GM06990 (cell line): ENCODE measurements at places on chromosomes 3 and 15.

- DNase-seq, result no peak
These were observed 626.5 kb upstream of the DPPA4 start for GRCh38 chr3:109963831-109964230.

DNA sequence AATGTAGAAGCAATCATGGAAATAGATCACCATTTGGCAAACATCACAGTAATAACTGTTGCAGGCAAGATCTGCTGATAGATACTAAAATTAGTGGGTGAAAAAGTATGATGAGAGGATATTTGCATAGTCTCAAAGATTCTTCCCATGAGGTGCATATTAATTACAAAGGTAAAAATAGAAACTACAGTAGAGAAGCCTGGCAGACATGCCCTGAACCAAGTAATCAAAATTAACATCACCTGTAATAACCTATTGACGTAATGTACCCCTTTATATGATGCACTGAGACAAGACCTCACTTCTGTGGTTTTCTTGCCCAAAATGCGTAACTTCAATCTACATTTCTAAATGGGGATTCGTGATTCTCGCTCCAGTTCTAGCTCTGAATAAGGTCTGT is 14.4 kb downstream of the POMGNT2 start:
- DNase-seq, result no peak

- DNase-seq, result no peak
These were observed 395 bp downstream of the ZFAND6 start for GRCh38 chr15:80059786-80060355.

GRCh38 chr3:118973050-118973449 is 61.6 kb downstream of the IGSF11 start:
- no peak for DNase-seq

- DNase-seq, result peak; percentile 39
These were observed 105.7 kb downstream of the MBNL1 start for GRCh38 chr3:152374262-152374990.

GRCh38 chr15:28026221-28026620 is 72.9 kb downstream of the OCA2 start:
- DNase-seq, result no peak

GRCh38 chr3:113575206-113575605 is 42.9 kb downstream of the SIDT1 start:
- no peak for DNase-seq

- no peak for DNase-seq
These were observed 25.0 kb downstream of the KIF7 start for GRCh38 chr15:89630260-89630659.

GRCh38 chr3:81279481-81280379 is 481.7 kb downstream of the GBE1 start:
- no peak for DNase-seq

GRCh38 chr3:66066963-66067617 is 28.4 kb upstream of the MAGI1 start:
- no peak for DNase-seq

GRCh38 chr3:54146506-54147239 is 24.3 kb downstream of the CACNA2D3 start:
- DNase-seq, result peak; percentile 17

DNA sequence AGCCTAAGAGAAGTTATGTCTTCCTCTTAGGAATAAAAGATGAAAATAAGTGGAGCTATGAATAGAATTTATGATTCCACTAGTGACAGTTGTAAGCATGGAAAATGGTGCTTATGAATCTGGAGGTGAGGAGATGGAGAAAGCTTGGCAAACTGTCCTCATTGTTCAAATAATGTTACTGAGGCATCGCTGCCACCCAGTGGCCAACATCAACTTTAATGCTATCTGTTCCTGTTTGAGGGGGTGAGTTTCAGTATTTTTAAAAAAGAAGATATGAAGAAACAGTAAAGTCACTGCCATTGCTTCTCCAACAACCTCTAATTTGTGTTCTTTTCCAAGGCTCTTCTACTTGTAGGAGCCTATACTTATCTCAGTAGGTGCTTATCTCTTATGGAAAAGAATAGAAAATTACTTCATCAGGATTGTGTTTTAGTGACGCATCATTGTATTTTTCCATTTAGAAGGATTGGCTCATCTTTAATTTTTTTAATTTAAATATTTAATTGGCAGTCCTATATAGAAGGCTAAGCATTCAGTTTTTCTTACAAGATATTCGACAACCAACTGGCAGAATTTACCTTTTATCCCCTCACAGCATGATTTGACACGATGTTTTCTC is 260.4 kb upstream of the P2RY1 start:
- no peak for DNase-seq

DNA sequence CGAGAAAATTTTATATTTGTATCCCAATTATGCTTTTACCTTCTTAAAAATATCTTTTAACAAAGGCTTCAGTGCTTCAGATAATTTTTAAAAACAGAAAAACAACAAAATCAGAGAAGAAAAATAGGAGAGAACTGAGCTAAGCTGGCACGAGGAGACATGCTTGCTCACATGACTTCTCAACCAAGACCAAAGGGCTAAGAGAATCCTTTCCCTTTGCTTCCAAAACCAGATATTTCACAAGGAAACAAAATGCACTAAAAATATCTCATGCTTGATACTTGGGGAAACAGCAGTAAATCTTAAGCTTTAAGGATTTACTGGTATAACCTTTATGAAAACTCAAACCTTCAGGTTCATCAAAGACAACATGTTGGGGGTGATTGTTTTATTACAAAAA is 58.4 kb downstream of the CAPN7 start:
- DNase-seq, result no peak

DNA sequence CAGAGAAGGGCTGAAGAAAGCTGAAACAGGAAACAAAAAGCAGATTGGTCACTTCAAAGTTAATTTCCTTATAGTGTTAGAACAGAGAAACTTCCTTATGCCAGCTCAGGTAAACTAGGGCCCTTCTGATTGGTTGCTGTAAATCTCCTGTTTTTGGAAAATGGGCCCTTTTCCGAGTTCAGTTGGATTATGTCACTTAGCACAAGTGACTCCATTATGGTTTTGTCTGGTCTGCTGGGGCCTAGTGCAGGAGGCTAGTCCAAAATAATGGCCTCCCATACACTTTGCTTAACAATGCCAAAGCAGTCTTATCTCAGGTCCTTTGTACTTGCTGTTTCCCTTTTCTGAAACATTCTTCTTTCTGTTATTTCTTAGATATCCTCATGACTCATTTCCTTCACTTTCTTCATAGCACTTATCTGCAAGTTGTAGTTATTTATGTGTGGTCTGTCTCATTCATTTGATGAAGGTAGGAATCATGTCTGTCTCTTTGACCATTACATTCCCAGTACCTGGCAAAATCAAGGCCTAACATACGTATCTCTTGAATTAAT is 7.7 kb upstream of the DCP1A start:
- no peak for DNase-seq

GRCh38 chr15:81336568-81336967 is 12.6 kb upstream of the STARD5 start:
- no peak for DNase-seq

- DNase-seq, result no peak
These were observed 91.6 kb upstream of the LIPC start for GRCh38 chr15:58340176-58340575.

DNA sequence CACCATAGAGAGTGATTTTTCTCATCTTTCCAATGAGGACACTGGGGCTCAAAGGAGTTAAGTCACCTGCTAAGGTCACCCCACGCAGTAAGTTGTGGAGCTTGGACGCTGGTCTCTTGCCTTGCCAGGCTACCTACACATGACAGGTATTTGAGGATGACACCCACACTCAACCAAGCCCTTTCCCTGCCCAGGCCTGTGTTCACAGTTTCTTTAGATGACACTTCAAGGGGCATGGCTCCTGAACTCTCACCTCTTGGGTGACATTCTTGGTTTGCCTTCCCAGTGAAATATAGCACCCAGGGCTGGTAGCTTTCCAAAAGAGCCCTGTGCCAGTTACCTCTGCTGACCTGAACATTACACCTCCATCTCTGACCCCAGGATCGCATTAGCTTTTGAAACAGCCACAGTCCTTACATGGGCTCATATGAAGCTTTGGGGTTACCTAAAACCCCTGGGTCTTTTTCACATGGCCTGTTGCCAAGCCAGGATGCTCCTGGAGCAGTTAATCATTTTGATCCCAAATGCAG is 148.0 kb downstream of the RPLP1 start:
- DNase-seq, result no peak

DNA sequence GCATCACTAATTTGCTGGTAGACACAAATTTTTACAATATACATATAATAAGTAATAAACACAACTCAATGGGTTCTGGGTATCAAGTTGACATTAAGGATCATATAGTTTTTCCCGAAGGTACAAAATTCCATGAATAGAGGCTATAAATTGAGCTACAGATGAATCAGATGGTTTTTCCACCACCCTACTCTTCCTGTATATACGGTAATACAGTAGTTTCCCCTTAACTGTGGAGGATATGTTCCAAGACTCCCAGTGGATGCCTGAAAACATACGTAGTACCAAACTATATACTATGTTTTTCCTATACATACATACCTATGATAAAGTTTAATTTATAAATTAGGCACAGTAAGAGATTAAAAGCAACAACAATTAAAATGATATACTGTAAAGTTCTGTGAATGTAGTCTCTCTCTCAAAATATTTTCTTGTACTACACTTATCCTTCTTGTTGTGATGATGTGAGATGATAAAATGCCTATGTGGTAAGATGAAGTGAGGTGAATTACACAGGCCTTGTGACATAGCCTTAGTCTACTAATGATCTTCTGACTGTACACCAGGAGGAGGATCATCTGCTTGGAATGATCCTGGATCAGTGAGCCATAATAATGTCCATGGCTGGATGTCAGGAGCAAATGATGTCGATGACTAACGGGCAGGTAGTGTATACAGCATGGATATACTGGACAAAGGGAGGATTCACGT is 116.7 kb downstream of the NR1I2 start:
- DNase-seq, result no peak

- DNase-seq, result no peak
These were observed 730.2 kb downstream of the TUSC7 start for GRCh38 chr3:117439812-117440211.

- DNase-seq, result no peak
These were observed 104.8 kb downstream of the FBLN2 start for GRCh38 chr3:13653631-13654279.

DNA sequence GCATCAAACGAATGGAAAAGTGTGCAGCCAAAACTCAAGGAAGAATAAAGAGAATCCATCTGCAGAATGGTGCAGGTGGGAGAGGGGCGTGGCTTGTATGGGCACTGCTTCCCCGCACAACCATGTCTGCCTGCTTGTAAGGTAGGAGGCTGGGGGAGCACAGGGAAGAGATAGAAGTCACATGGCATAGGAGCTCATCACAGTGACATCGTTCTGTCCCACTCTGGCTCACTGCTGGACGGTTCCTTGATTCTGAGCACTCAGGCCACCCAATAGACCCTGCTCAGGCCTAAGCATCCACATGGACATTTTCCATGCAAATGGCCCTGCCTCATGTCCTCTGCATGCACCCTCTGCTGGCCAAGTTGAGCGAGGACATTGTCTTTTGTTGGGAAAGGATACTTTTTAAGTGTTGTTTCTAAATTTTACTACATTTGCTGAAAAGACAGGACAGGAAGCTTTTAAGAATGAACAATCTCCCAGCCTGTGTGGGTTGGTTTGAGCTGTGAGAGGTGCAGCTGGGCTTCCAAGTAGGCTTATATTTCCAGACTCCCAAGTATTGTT is 3.1 kb downstream of the MYLK start:
- DNase-seq, result no peak

- DNase-seq, result no peak
These were observed 26.2 kb downstream of the ZBED2 start for GRCh38 chr3:111568911-111569310.

- DNase-seq, result no peak
These were observed 120.0 kb upstream of the CTDSPL start for GRCh38 chr3:37741644-37742043.

- peak; percentile 64 for DNase-seq
These were observed 265.9 kb downstream of the SHQ1 start for GRCh38 chr3:72582211-72582878.

GRCh38 chr3:24060055-24060454 is 115.0 kb downstream of the NR1D2 start:
- DNase-seq, result no peak

DNA sequence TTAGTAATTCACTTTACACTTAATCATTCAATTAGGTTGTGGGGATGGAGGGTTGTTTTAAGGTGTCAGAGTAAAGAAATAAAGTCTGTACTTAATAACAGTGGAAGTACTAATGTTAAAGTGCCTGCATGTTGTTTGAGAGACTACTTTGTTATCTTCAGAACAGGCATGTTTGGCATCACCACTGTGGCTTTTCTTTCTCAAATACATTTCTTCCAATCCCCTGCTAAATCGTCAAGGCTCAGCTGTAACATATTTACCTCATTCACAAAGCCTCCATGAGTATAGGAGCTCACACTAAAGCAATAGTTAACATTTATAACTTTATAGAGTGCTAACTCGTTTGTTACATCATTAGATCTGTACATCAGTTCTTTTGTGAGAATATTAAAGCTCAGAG is 2.6 kb downstream of the TIMMDC1 start:
- DNase-seq, result no peak

- DNase-seq, result peak; percentile 67
These were observed 80.3 kb downstream of the PEX5L start for GRCh38 chr3:179956416-179956830.

DNA sequence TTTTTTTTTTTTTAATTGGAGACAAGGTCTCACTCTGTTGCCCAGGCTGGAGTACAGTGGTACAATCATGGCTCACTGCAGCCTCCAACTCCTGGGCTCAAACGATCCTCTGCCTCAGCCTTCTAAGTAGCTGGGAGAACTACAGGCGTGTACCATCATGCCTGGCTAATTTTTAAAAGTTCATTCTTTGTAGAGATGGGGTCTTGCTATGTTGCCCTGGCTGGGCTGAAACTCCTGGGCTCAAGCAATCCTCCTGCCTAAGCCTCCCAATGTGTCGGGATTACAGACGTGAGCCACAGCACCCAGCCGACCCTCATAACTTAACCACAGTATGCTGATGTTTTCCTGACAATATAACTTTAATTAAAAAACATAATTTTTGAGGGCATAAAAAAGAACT is 24.3 kb downstream of the IL17RD start:
- no peak for DNase-seq

DNA sequence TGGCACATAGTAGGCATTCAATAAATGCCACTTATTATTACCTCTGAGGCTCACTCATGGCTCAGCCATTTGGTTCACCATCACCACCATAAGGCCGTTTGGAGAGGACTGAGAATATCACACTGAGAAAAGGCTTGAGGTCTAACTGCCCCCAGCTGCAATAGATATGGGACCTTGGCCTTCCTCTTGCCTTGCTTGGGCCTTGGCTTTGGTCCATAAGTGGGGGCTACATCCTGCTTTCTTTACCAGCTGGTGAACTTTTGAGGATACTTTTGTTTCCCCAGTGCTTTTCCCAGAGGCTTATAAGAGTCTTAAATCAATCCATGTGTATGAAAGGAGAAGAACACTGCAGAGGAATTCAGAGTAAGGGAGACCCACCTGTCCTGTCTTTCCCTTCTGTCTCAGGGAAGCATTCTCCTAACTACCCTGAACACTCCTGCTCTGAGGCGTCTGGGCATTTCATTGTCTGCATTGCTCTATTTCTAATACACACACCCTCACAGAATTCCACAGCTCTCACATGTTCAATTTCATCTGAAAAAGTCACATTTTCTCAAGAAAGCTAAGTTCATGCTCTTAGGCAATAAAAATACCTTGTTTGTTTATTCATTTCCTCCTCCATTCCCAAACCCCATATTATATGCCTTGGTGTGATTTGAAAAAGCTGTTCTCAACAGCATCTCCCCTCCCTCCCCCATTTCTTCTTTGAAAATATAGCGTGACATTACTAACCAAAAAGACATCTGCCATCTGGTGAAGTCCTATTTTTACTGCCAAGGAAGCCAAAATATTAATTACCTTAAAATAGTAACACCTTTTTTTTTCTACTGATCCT is 22.5 kb upstream of the KCNMB2 start:
- no peak for DNase-seq
